Left colon (tissue), 2 donors: ENCODE measurements at places on chromosomes 16 and 17. TPM values are rescaled to one million over a fixed set of nuclear protein-coding genes. Genes with fewer than 3 reads are reported as not detected.

The MEFV gene
- total RNA-seq, result 0.67 TPM

DNA sequence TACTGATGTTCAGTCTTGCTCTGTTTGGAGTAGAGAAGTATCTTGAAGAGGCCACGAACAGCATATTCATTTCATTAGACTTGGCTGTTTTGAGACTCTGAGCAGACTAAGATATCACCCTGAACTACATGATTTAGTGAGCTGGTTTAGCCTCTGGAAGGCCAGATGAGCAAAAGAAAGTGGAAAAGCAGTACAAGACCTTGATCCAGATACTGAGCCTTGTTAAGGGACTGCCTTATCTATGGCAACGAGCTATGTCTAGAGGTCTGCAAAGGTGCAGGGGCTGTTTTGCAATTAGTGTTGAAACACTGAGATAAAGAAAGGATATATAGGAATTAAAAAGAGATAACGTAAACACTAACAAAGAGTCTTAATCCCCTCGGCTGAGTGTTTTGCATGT is 231.4 kb downstream of the IRX3 start:
- DNase-seq, result no peak

DNA sequence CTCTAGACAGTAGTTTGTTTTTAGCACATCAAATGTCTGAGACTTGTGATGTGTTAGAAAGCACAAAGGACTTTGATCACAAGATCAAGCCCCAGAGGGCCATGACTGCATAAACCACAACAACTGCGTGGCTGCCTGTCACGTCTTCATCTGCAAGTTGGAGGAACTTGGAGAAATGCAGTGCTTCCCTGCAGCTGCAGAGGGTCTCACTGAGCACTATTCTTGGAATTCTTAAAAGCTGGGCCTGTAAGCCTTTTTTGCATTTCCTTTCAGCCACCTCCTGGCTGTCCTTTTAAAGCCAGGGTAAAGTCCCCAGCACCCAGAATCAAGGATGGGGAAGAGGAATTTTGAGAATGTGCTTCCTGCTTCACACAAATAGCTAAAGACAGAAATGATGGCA is 431.3 kb downstream of the MAF start:
- DNase-seq, result peak; percentile 6

The DNAJC7 gene
- total RNA-seq, result 76.5 TPM

The PYY gene
- 61.2 TPM for total RNA-seq
